ENCODE measurements at places on chromosomes 4 and X. TPM values are rescaled to one million over a fixed set of nuclear protein-coding genes. Genes with fewer than 3 reads are reported as not detected.

Gene NUDT10
- total RNA-seq = not detected

Gene SPON2
- total RNA-seq = 53.4 TPM

Gene TMPRSS11F
- 12.6 TPM for total RNA-seq

Gene DDX53
- not detected for total RNA-seq

Gene IL2
- total RNA-seq = not detected
